NCI-H446 (cell line): ENCODE measurements at places on chromosomes 4 and X.

GRCh38 chrX:46628460-46629371 is 55.2 kb downstream of the CHST7 start:
- DNase-seq, result no peak

DNA sequence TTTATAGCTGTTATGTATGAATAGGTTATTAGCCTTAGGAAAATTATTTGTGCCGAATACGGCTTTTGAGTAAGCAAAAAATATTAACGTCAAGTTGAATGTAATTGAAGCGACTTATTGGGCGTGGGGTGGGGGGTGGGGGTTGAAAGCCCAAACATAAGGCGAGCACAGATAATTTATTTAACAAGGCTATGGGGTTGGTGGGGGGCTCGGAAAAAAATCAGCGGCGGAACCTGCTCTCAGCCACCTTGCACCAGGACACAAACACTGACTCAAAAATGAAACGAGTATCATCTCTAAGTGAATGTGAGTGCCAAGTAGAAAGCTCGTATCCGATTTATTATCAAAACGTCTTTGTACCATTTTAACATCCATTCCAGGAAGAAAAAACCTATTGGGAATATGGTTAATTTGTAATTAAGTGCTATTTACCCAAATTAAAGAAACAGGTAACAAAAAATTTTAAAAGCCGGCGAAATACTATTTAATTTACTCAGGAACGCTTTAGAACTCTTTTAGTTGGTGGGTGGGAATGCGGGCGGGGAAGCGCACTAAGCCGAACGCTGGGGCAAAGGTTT is 902 bp upstream of the LARP1B start:
- no peak for DNase-seq

DNA sequence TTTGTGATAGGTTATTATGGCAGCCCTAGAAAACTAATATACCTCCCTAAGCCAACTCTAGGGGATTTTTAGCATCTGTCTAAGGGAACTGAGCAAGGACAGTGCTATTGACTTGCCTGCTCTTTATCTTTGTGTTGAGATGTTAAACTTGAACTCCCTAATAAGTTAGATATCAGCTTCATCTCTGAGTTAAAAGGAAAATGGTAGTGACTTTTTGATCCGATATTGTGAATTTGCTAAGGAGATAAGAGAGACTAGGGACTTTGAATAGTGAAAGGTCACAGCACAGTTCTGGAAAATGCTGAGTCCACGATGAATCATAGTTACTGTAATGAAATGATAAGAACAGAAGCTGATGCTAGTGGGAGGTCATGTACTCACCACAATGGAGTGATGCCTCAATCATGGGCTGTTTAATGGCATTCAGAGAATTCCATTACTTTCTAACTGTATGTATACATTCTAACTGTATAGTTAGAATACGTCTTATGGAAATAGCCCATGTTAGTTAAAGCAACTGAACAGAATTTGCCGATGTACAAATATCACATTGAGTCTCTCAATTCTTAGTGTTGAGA is 147.2 kb downstream of the GLRA3 start:
- no peak for DNase-seq

- no peak for DNase-seq
Measured at GRCh38 chr4:78496021-78496643, 55.4 kb upstream of the ANXA3 start.

DNA sequence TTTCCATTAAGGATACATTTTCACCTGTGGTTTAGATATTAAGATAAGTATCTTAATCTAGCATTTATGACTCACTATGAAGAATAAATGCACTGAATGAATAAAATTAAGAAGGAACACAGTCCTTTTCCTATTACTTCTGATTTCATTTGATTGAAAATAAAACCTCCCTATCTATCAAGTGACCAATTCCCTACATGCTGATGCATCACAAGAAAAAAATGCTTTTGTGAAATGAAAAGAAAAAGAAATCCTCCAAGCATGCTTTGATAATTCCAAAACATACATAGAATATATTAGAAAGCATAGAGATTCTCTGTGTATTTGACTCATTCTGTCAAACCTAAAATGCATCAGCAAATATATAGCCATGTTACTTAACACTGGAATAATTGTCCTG is 37.1 kb downstream of the PCDH10 start:
- no peak for DNase-seq

DNA sequence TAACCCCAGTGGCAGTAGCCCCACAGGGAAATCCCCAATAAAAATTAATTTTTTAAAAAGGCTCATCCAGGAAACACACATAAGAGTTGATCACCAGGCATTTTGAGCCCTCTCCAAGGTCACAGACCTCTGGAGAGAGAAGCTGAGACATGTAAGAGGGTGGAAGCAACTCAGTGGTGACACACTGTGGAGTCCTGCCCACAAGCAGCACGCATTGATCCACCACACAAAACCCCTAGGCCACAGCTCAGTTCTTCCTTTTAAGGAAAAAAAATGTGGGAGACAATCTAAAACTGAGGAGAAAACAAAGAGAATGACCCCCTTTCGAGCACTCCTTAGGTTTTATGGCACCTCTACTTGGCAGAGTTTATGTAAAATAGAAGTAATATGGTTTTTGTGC is 71.7 kb upstream of the S100G start:
- no peak for DNase-seq

- DNase-seq, result no peak
Measured at GRCh38 chrX:22184096-22184495, 88.6 kb upstream of the CBLL2 start.

DNA sequence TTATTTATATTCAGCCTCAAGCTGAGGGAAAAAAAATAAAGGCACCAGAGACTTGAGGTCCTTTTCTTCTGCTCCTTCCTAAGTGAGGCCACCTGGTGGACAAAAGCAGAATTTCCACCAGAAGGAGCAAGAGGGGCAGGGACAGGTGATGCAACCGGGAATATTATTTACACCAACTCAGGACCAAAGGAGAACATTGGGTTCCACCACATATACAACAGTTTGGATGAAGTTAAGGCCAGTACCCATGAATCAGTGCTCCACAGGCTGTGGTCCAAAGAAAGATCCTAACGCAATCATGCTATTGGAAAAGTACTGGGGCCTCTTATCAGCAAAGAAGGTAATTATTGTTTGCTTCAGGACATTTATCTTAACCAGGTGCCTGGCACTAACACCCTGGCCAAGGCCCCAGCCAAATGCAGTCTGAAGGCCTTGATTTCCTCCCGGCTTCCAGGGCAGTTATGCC is 57.4 kb downstream of the TSC22D3 start:
- DNase-seq, result peak; percentile 37

DNA sequence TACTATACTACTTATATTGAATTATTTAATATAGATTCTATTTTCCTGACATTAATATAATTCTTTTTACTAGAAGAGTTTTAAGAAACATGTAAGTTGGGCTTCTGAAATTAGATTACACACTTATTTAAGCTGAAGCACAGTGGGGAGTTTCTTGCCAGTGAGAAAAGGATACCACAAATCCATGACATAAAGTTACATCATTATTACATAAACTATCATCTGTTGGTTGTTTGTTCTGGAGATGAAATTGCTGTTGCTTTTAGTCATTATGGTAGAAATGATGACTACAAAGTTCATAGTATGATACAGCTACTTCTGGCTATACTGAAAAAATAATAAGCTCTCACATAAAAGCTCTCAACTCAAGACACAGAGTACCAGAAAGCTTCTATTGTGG is 880.4 kb downstream of the PCDH18 start:
- DNase-seq, result no peak

DNA sequence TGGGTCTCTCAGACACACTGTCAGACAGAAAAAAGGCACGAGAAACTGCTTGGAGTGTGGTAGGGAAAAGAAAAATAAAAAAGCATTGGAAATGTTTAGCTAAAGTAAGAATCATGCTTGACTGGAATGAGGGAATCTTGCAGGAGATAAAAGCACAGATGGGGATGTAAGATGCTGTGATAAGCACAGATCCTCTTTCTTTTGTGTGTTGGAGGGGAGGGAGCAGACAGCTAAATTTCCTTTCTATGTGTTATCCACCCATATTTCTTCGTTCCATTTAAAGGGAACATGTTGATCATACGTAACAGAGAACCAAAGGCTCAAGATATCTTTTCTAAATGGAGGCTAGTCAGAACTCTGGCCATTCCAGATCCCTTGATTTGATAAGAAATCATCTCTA is 614.0 kb upstream of the LCORL start:
- DNase-seq, result no peak

GRCh38 chrX:121336831-121337421 is 289.5 kb downstream of the GLUD2 start:
- no peak for DNase-seq

DNA sequence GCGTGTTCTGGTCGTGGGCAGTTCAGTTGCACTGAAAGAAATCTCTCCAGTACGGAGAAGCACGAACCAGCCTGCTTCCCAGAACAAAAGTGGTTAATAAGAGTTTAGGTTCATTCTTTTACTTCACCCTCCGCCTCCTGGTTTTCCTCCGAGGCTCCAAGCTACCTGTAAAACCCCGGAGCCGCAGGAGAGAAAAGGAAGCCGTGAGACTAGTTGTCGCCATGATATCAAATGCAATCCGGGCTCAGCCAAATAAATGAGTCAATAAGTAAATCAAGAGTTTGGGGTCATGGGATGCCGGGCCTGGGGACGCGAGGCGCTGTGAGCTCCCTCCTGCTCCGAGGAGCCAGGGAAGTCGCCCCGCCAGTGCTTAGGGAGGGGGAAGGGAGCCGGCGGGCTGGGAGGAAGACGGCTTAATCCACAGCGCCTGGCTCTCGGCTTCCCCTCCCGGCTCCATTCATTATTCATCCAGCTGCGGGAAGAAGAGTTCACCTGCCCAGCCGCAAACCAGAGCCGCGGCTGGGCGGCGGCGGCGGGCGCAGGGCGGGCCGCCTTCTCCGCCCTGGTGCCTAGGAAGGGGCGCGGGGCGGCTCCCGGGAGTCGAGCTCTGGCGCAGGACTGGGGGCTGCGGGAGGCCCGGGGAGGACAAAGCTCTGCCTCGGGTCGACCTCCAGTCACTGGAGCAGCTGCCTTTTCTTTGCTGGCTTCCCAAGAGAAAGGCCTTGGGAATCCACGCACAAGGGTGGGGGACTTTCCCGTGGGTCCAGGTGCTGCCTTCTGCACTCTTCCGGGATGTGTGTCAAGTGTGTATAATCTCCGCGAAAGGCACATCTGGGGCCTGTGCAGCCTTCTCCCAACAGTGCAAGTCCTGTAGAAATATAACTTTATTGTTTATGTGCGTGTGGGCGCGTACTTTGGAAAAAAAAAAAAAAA is 1.7 kb downstream of the FRAS1 start:
- DNase-seq, result no peak

- no peak for DNase-seq
Measured at GRCh38 chrX:83934220-83934619, 73.3 kb downstream of the CYLC1 start.

GRCh38 chr4:152997771-152998487 is 61.8 kb downstream of the FHDC1 start:
- no peak for DNase-seq

- no peak for DNase-seq
Measured at GRCh38 chrX:15719324-15719968, 18.6 kb upstream of the CA5B start.

DNA sequence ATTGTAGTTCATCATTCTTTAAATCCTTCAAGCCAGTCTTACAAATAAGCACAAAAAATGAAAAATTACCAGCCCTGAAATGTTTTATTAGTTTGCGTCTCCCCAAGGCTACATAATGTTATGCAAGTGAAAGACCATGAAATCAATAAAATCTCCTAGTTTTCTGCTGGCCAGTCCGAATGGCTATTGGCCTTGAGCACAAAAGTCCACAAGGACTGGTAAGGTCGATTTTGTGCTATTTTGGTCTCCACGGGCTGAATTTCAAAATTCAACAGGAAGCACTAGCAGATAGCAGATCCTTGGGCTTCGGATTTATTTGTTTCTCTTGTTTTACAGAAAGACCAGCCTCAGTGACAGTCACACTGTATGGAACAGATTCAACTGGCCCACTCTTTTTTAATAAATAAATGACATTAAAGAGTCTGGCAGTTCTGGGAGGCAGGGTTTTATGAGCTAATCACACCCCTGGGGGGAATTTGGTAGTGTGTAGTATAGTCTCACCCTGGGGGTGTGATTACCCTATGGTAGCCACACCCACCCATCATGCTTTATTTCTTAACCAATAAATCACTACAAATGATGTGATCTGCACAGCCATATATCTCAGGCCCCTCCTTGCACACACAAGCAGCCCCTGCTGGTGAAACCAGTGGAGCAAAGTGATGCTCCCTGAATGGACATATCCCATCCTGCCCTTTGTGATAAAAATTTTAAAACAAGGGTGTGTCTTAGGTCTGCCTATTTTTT is 51.1 kb upstream of the TMEM33 start:
- no peak for DNase-seq

GRCh38 chr4:55363691-55364351 is 17.8 kb downstream of the SRD5A3 start:
- DNase-seq, result no peak

- no peak for DNase-seq
Measured at GRCh38 chrX:116379854-116380253, 56.6 kb upstream of the SLC6A14 start.

- no peak for DNase-seq
Measured at GRCh38 chrX:42567268-42567667, 210.7 kb downstream of the PPP1R2C start.

DNA sequence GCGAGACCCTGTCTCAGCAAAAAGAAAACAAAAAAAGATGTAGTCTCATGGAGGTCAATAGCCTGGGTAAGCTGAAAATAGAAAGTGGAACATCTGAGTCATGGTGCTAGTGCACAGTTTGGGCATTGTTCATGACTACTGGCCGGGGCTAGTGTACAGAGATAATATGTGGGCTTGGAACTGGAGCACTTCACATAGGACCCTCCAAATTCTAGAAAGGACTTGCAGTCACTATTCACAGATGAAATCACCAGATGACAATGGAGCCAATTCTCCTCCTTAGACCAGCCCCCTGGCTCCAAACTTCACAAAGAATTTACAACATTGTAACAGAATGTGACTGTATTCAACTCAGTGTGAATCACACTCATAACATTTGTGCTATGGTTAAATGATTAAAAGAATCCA is 367.8 kb upstream of the SLC7A11 start:
- DNase-seq, result no peak

- no peak for DNase-seq
Measured at GRCh38 chr4:148327683-148328082, 114.5 kb downstream of the NR3C2 start.

- DNase-seq, result no peak
Measured at GRCh38 chr4:26489101-26489985, 941 bp downstream of the CCKAR start.

- no peak for DNase-seq
Measured at GRCh38 chrX:9318766-9319165, 146.1 kb upstream of the TBL1X start.
